ENCODE measurements at places on chromosomes 1 and 21.

- DNase-seq: no peak
Observed at GRCh38 chr21:15149600-15150224, 84.9 kb upstream of the NRIP1 start.

DNA sequence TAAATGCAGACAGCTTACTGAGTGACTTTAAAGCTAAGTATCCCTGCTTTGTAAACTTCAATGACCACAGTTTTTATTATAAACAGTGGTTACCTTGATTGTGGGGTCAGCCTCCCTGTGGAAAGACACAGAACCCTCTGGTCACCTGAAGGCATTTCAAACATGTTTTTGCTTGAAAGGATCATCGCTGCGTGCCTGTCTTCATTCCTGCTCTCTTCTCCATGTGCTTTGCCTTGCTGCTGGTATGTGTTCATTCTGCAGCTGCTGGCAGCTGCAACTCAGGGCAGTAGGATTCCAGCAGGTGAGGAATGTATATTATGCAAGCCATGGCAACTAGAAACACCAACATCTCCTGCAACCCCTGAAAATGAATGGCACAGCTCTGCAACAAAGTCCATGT, 81.0 kb upstream of the VAV3 start:
- no peak for DNase-seq

- DNase-seq: no peak
Observed at GRCh38 chr1:29414086-29414485, 177.8 kb downstream of the PTPRU start.

DNA sequence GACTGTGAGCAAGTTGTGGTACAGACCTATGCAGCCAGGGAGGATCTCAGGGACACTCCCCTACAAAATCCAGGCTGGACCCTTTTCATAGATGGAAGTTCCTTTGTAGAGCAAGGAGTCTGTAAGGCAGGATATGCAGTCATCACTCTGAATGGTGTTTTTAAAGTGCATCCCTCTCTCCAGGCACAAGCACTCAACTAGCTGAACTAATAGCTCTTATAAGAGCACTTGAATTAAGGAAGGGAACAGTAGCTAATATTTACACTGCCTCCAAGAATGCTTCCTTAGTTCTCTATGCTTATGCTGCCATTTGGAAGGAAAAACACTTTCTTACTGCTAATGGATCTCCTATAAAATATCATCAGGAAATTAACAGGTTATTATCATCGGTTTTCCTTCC, 27.0 kb upstream of the SMYD3 start:
- no peak for DNase-seq

- DNase-seq: no peak
Observed at GRCh38 chr1:62280150-62280549, 39.1 kb downstream of the KANK4 start.

GRCh38 chr1:95115708-95116137, 1.4 kb upstream of the TLCD4 start:
- no peak for DNase-seq

DNA sequence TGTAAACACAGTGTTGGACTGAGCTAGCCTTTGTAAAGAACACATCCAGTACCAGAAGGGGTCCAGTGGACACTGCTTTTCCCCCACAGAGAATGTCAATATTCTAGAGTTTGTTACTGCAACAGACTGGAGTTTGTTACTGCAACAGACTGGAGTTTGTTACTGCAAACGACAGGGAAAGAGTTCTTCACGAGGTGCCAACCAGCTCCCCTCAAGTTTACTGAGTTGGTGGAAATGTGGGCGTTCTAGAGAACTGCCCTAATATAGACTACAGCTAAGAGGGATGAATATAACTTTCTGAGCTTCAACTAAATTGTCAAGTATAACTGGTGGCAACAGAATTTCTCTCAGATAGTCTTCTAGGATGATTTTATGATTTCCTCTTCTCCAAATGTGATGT, 73.8 kb upstream of the NEK2 start:
- no peak for DNase-seq

DNA sequence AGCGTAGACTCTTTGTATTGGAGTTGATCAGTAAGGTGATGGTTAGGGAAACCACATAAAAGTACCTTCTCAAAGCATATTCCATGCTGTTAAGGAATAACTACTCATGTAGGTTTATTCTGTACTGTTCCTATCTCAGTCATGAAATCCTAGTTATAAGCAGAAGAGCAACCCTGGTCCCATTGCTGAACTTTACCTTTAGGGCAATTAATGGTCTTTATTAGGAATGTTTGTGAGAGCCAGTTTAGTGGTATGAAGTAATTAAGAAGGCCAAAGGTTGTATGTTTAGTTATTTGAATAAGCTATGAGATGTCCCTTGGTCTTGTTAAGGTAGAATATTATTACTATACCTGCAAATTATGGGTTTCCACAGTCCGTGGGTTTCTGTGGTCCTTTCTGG, 44.0 kb downstream of the ACP6 start:
- no peak for DNase-seq

- no peak for DNase-seq
Observed at GRCh38 chr1:85465099-85465785, at the start of gene DDAH1. DDAH1 (minus strand) TSS chr1:85465159; CDS start chr1:85465045, 114 bp downstream.

DNA sequence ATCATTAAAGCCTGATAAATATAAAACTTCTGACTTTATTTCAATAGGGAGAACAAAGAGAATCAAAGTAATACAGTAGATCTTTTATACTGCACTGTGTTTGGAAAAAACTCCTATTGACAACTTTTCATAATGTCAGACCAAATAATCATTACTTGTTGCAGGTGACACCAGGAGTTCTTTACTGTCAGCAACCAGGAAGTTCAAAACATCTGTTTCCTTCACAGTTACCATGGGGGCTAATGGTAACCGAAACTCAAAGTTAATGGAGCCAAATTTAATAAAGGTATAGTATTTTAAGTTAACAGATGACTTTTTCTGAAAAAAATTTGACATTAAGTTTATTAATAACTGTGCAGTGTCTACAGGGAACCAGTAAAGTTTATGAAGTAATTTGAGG, 10.6 kb downstream of the EFCAB7 start:
- no peak for DNase-seq

GRCh38 chr21:26366781-26367180, 196.2 kb upstream of the APP start:
- DNase-seq: no peak
